ENCODE measurements at places on chromosomes 12 and 14.

GRCh38 chr12:120651821-120652220 lies 11.4 kb downstream of the CABP1 start:
- no peak for DNase-seq

- DNase-seq = no peak
Measured at GRCh38 chr14:74619672-74620131, 7.7 kb upstream of the LTBP2 start.

GRCh38 chr12:18414671-18415070 lies 153.4 kb downstream of the PIK3C2G start:
- DNase-seq = no peak

DNA sequence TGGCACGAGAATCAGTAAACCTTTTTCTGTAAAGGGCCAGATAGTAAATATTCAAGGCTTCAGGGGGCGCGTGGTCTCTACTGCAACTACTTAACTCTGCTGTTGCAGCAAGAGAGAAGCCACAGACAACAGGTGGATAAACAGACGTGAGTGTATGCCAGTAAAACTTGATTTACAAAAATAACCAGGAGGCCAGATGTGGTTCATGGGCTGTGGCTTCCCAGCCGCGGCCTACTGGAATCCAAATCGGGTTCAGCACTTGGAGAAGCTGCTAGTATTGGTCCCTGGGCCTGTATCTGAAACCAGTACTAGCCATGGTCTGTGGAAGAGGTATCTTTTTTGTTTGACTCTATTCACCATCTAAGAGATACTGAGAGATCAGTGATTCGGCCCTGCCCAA lies 13.3 kb downstream of the PPP2R5C start:
- no peak for DNase-seq

DNA sequence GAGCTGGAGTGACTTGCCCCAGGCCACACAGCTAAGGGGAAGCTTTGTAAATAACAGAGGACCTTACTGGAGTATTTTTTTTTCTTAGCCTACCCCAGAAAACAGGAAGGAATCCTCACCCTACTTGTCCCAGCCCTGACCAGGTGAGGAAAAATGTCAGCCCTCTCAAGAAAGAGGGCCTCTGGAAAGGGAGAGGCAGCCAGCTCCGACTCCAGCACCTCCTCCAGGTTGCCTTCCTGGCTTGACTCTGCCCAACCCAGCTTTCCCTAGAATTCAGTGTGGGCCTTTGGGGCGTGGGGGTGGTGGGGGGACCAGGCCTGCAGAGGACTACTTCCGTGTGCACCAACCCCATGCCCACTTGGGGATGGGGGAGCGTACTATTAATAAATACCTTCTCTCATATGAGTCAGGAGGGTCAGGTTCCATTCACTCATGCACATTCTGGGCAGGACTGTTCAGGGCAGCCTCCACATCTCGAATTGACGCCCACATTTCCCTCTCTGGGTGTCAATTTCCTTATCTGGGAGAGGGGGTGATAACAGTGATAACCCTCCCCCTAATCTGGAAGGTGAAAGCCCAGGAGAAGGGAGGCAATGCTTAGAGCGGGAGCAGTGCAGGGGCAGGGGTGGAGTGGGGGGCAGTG lies 5.2 kb downstream of the RHOF start:
- DNase-seq = no peak

- DNase-seq = no peak
Measured at GRCh38 chr12:73726881-73727280, 810.8 kb upstream of the ATXN7L3B start.

DNA sequence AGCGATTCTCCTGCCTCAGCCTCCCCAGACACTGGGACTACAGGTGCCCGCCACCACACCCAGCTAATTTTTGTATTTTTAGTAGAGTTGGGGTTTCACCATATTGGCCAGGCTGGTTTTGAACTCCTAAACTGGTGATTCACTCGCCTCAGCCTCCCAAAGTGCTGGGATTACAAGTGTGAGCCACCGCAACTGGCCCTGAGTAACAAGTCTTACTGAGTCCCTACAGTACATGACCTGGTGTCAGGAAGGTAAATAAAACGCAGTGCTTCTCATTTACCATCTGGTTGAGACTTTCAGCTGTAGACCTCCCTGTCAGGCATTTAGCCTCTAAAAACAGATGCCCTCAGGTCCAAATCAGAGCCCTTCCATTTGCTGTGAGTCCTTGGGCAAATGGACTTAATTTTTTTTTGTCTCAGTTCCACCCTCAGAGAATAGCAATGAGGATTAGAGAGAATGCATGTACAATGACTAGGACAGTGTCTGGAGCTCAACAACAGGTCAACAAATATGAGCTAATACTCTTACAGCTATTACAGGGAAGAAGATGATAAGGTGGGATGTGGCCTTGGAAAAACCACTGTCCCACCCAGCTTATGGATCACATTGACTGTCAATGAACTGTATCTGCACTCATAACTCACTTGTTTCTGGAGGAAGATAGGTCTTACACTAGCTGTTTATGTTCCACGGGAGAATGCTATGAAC lies 70.5 kb downstream of the PHLDA1 start:
- no peak for DNase-seq

- no peak for DNase-seq
Measured at GRCh38 chr14:91317381-91318308, 73.1 kb upstream of the GPR68 start.

- DNase-seq = peak; percentile 88
Measured at GRCh38 chr12:121917950-121918678, at the start of gene CFAP251. TSS of gene CFAP251 (plus strand) at chr12:121918592. CDS start at chr12:121921306, 2,714 bp downstream.
